ENCODE measurements at places on chromosomes 11 and 22.

- DNase-seq = no peak
Measured at GRCh38 chr22:46109474-46110003, 40.8 kb upstream of the PPARA start.

DNA sequence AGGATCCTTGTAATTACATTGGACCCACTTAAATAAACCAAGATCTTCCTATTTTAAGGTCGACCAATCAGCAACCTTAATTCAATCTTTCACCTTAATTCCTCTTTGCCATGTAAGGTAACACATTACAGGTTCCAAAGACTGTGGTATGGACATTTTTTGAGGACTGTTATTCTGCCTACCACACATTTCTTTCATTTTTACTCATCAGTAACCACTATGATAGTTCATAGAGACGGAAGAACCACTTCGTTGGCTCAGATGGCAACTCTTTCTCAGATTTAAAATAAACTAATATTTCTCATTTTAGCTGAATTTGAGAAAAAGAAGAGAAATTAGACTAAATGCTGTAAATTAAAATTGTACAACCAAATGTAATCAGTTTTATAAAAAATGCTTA lies 96.3 kb downstream of the PAX6 start:
- no peak for DNase-seq

- DNase-seq = no peak
Measured at GRCh38 chr11:132872211-132872610, 660.1 kb downstream of the OPCML start.

GRCh38 chr11:12224537-12224893 lies 114.1 kb downstream of the MICAL2 start:
- peak; percentile 96 for DNase-seq

GRCh38 chr11:14577835-14578529 lies 57.8 kb upstream of the PSMA1 start:
- no peak for DNase-seq

- no peak for DNase-seq
Measured at GRCh38 chr11:85599083-85599482, 28.1 kb downstream of the DLG2 start.

- no peak for DNase-seq
Measured at GRCh38 chr11:116910378-116910777, 73.0 kb upstream of the APOA1 start.

DNA sequence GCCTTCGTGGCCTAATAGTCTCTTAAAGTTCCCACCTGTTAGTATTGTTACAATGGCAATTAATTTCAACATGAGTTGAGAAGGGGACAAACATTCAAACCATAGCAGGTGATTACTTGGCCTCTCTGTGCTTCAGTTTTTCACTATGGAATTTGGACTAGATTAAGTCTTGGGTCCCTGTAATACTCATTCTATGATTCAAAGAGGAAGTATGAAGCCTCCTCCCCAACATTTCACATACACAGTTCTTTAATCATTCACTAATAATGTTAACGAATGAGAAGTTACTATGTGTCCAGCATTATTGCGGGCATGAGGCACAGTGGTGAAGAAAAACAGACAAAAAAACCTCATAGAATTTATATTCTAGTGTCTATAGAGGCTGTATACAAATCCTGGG lies 19.9 kb upstream of the USP47 start:
- no peak for DNase-seq

- no peak for DNase-seq
Measured at GRCh38 chr11:67290801-67291200, 1.7 kb downstream of the ANKRD13D start.

- DNase-seq = peak; percentile 72
Measured at GRCh38 chr11:44286268-44286880, 23.6 kb downstream of the ALX4 start.

DNA sequence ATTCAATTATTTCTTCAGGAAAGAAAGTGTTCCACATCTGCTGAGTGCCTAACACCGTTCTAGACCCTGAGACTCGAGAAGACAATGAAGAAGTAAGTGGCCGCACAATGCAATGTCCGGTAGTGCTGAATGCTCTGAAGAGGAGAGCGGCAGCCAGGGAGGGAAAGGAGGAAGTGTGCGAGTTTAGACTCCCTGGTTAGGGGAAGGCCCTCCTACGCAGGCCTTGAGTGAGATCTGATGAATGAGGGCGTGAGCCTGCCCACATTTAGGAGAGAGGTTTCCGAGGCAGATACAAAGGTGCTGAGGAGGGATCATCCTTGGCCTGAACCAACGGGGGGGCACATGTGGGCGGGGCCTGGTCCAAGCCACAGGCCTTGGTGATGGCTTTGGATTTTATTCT lies 558.6 kb downstream of the NTM start:
- no peak for DNase-seq

DNA sequence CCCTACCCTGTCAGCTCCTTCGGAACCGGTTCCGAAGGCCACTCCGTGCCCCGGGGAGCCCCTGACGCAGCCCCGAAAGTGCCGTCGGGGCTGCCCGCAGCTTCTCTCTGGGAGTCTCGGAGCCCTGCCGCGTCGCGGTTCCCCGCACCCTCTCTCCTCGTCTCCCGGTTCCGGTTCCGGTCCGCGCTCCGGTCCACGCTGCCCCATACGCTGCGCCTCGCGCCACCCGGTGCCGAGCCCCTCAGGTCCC lies 618 bp downstream of the MTA2 start:
- no peak for DNase-seq

GRCh38 chr11:133906241-133906640 lies 50.5 kb downstream of the IGSF9B start:
- DNase-seq = no peak

DNA sequence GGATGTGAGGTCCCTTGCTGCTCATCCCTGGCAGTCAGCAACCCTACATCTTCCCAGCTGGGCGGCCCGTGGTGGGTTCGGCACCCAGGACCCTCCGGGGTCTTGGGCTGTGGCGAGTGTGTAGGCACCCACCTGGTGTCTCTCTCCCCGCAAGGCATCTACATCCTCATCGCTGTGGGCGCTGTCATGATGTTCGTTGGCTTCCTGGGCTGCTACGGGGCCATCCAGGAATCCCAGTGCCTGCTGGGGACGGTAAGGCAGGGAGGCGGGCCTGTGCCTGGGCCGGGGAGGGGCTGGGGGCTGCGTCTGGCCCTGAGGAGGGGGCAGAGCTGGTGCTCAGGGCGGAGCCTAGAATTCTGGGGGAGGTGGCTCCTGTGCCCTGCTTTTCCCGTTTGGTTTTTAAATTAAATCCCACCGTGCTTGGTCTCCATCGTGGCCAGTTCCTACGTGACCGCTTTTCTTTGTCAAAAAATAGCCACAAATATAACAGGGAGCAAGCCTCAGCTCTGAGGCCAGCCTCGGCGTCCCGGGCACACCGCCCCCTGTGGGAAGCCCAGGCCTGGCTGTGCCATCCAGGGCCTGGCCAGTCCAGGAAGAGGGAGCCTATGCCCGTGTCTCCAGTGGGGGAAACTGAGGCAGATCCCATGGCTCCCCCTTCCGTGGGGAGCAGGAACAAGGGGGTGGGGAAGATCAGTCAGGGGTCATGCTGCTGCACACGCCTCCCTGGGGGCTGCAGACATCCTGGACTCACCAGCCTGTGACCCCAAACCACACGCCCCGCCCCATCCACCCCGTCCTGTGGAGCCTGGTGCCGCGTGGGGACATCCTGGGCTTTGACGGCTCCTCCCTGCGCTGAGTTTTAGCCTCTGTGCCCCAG lies 6.4 kb upstream of the TSSC4 start:
- no peak for DNase-seq

DNA sequence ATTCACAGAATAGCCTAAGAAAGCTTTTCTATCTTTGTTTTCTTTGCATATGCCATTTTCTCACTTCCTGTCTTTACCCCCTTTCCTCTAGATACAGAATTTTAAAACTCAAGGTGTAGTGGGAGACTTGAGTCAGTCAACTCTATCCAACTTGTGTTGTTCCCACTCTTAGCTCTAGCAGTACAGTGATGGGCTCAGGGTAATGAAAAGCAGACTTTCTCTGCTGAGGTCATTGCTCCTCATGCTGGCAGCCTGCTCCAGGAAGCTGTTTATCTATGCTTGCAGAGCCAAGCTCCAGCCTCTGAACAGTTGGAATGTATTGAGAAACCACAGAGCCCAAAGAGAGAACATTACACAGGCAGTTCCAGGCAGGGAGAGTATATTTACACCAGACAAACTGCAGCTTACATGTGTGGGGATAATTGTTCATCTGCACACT lies 68.1 kb downstream of the CSTPP1 start:
- DNase-seq = peak; percentile 31

DNA sequence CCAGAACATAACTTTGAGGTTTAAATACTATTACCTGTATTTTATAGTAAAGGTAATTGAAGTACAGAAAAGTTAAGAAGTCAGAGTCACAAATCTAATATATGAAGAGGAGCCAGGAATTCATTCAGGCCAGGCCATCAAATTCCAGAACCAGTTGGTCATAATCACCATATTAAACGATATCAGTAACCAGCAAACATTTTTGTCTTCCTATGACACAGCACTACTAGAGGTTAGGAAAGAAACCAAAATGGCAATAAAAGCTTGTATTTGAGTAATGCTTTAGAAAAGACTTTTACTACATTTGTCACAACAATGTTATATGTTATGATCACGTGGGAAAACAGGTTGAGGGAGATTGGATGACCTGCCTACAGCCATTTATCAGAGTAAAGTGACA lies 62.2 kb downstream of the DKK3 start:
- no peak for DNase-seq

- no peak for DNase-seq
Measured at GRCh38 chr11:85825616-85826015, 14.7 kb upstream of the SYTL2 start.
